Bladder microvascular endothelial cell (primary cell): ENCODE measurements at places on chromosomes 7 and 10. TPM values are rescaled to one million over a fixed set of nuclear protein-coding genes. Genes with fewer than 3 reads are reported as not detected.

Gene SERPINE1
- 270 and 1,595 TPM in 2 replicates for total RNA-seq

Gene ADAMTS14
- under 0.01 and 0.06 TPM in 2 replicates for total RNA-seq

Gene CACNA2D1
- 12.8 and 24.1 TPM in 2 replicates for total RNA-seq

Gene LANCL2
- 11.8 and 19.8 TPM in 2 replicates for total RNA-seq

Gene NUTM2A
- 0.16 and 0.44 TPM in 2 replicates for total RNA-seq

Gene SOSTDC1
- not detected in 2 replicates for total RNA-seq

Gene PDGFA
- total RNA-seq, result 32.1 and 88.4 TPM in 2 replicates

Gene PROSER2
- total RNA-seq, result 3.9 and 8.0 TPM in 2 replicates

Gene TUBB8
- total RNA-seq, result not detected in 2 replicates

Gene GTPBP10
- total RNA-seq, result 4.7 and 12.6 TPM in 2 replicates

Gene SPDYE6
- 0.06 TPM in 1 of 2 replicates, not detected in the other for total RNA-seq

Gene AGBL3
- total RNA-seq, result 0.82 and 1.6 TPM in 2 replicates

Gene FZD8
- total RNA-seq, result 10.2 and 23.8 TPM in 2 replicates

Gene MRLN
- not detected in 2 replicates for total RNA-seq

Gene PDK4
- total RNA-seq, result 17.8 and 58.7 TPM in 2 replicates

Gene SND1
- total RNA-seq, result 129 and 160 TPM in 2 replicates

Gene FAM24A
- not detected in 2 replicates for total RNA-seq

Gene ZNF503
- 0.32 and 0.57 TPM in 2 replicates for total RNA-seq

Gene PLAC9
- total RNA-seq, result 0.19 and 0.32 TPM in 2 replicates

Gene PGAM2
- total RNA-seq, result not detected in 2 replicates

Gene NAT16
- total RNA-seq, result not detected in 2 replicates

Gene ADRB1
- total RNA-seq, result 0.32 and 47.8 TPM in 2 replicates

Gene DPYSL4
- total RNA-seq, result 7.9 and 17.7 TPM in 2 replicates

Gene CYTH3
- 9.6 and 33.6 TPM in 2 replicates for total RNA-seq

Gene RELN
- 8.1 and 899 TPM in 2 replicates for total RNA-seq

Gene AUTS2
- total RNA-seq, result 0.65 and 1.6 TPM in 2 replicates

Gene MOGAT3
- total RNA-seq, result not detected in 2 replicates

Gene GIMAP2
- total RNA-seq, result 43.5 and 77.4 TPM in 2 replicates

Gene CLCN1
- not detected in 2 replicates for total RNA-seq

Gene PSD
- total RNA-seq, result under 0.01 and 0.44 TPM in 2 replicates

Gene MEST
- total RNA-seq, result 1.1 and 3.2 TPM in 2 replicates

Gene TMEM236
- total RNA-seq, result 0.32 and 2.1 TPM in 2 replicates

Gene ERVW-1
- not detected in 2 replicates for total RNA-seq

Gene TMEM139
- 0.19 TPM in 1 of 2 replicates, not detected in the other for total RNA-seq

Gene RARRES2
- 0.19 TPM in 1 of 2 replicates, not detected in the other for total RNA-seq

Gene C10orf71
- not detected in 2 replicates for total RNA-seq

Gene TAS2R4
- 0.32 and 2.1 TPM in 2 replicates for total RNA-seq

Gene ANXA8
- total RNA-seq, result not detected in 2 replicates

Gene CALML5
- total RNA-seq, result not detected in 2 replicates

Gene NKX1-2
- not detected in 2 replicates for total RNA-seq

Gene OR2A42
- total RNA-seq, result not detected in 2 replicates

Gene MSMB
- total RNA-seq, result not detected in 2 replicates

Gene NRCAM
- 7.0 and 16.5 TPM in 2 replicates for total RNA-seq

Gene ANKRD1
- total RNA-seq, result 240 and 1,685 TPM in 2 replicates

Gene HECW1
- total RNA-seq, result not detected in 2 replicates

Gene NPFFR1
- not detected in 2 replicates for total RNA-seq

Gene ANXA8L1
- total RNA-seq, result not detected in 2 replicates

Gene AKR1C1
- total RNA-seq, result 0.65 and 14.5 TPM in 2 replicates

Gene IQUB
- 0.16 and 0.31 TPM in 2 replicates for total RNA-seq

Gene MACC1
- not detected in 2 replicates for total RNA-seq

Gene TAS2R3
- 0.97 and 3.9 TPM in 2 replicates for total RNA-seq
